ENCODE measurements at places on chromosomes 3 and 15. TPM values are rescaled to one million over a fixed set of nuclear protein-coding genes. Genes with fewer than 3 reads are reported as not detected.

The HRG gene
- not detected for total RNA-seq

The KLHL25 gene
- total RNA-seq: 6.7 TPM

The ZKSCAN7 gene
- not detected for total RNA-seq

The MITF gene
- 6.6 TPM for total RNA-seq

The SEC22A gene
- 17.0 TPM for total RNA-seq

The ITGB5 gene
- 462 TPM for total RNA-seq

The TRAK1 gene
- total RNA-seq: 15.3 TPM

The MME gene
- total RNA-seq: not detected

The PARP15 gene
- not detected for total RNA-seq

The MAGEL2 gene
- total RNA-seq: not detected

The GOLGA6D gene
- not detected for total RNA-seq

The PRTG gene
- total RNA-seq: 10.8 TPM

The UBA7 gene
- 0.23 TPM for total RNA-seq

The FAM131A gene
- 12.5 TPM for total RNA-seq

Measured in A549 treated with Hydrocortisone at 1 μM for 4 hours (cell line).